ENCODE measurements at places on chromosomes 4 and X.
A peak's percentile ranks its signal among the peaks of the same experiment; 100 is the strongest.

- H3K27ac ChIP-seq, result no peak overlapping the region
- no peak for DNase-seq
- peaks cover 11% of the 10 kb centered on the region for H3K4me1 ChIP-seq
- peak overlapping the region; percentile 38 for H3K4me3 ChIP-seq
Measured at GRCh38 chr4:80462621-80463091, 127.1 kb downstream of the CFAP299 start.

- DNase-seq, result no peak
- H3K27me3 ChIP-seq, result peaks cover 53% of the 10 kb centered on the region
- no peaks in the 10 kb centered on the region for H3K36me3 ChIP-seq
- H3K27ac ChIP-seq, result no peak overlapping the region
Measured at GRCh38 chr4:5883916-5884315, 9.0 kb downstream of the CRMP1 start.

DNA sequence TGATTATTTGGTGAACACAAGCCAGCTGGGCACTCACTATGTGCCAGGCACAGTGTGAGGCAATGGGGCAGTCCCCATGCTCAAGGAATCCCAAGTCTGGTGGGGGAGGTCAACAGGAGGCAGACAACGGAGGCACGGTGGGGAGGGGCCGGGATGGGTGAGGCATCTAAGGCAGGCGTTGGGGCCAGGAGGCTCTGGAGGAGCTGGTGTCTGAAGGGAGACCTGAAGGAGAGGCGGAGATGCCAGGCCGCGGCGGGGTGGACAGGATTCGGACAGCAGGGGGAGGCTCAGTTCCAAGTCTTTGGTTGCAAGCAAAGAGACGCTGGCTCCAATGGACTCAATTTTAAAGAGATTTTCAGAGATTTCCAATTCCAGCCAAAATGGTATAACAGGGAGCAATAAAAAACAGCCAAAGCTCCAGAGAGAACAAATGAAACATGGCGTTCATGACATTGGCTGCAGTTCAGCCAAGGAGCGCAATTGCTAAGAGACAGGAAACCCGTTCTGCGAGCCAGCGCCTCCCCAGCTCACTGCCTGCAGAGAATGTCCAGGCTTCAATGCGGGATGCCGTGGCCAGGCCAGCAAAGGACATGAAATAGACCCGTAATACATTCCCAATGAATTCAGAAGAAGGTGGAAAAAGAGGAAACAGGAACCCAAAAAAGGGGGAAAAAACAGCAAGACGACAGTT lies 105.2 kb upstream of the LRPAP1 start:
- H3K4me1 ChIP-seq, result no peaks in the 10 kb centered on the region
- DNase-seq, result no peak
- peaks cover 2% of the 10 kb centered on the region for H3K27me3 ChIP-seq
- H3K4me3 ChIP-seq, result no peak overlapping the region

DNA sequence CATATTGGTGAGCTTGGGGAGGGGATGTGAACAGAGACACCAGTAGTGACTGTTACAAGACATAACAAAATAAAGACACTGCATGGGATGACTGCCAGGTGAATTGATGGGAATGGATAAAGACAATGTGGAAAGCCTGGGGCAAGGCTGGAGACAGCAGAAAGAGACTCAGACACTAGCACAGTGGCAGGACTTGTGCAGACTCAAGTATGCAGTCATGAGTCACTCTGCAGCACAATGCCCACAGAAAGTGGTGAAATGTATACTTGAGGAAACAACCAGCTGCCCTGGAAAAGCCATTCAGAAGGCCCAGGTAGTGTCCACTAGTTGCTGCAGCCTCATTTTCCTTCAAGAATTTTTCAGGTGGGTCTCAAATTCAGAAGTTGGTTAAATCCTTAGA lies 452.3 kb downstream of the MID1IP1 start:
- peak; percentile 16 for DNase-seq
- no peak overlapping the region for H3K4me3 ChIP-seq
- peaks cover 2% of the 10 kb centered on the region for H3K36me3 ChIP-seq
- H3K4me1 ChIP-seq, result peaks cover 25% of the 10 kb centered on the region
- no peaks in the 10 kb centered on the region for H3K27me3 ChIP-seq

DNA sequence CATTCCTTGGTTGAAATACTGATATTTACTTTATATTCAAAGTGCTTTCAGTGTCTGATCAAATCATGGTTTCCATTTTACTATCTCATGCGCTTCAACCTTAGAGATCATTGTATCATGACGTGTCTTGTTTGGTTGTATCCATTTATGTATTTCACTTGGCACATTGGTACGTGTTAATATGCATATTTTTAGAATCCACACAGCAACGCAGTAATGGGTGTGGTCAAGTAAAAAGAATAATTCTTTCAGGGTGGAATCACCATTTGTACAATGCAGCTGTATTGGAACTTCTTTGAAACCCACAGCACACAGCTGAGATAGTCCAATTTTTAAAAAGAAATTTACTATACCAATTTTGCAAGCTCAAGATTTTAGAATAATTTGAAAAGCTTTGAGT lies 29.1 kb downstream of the VCX start:
- H3K4me1 ChIP-seq, result no peaks in the 10 kb centered on the region
- H3K4me3 ChIP-seq, result no peak overlapping the region
- no peaks in the 10 kb centered on the region for H3K36me3 ChIP-seq
- no peaks in the 10 kb centered on the region for H3K27me3 ChIP-seq
- H3K27ac ChIP-seq, result no peak overlapping the region
- no peak for DNase-seq

DNA sequence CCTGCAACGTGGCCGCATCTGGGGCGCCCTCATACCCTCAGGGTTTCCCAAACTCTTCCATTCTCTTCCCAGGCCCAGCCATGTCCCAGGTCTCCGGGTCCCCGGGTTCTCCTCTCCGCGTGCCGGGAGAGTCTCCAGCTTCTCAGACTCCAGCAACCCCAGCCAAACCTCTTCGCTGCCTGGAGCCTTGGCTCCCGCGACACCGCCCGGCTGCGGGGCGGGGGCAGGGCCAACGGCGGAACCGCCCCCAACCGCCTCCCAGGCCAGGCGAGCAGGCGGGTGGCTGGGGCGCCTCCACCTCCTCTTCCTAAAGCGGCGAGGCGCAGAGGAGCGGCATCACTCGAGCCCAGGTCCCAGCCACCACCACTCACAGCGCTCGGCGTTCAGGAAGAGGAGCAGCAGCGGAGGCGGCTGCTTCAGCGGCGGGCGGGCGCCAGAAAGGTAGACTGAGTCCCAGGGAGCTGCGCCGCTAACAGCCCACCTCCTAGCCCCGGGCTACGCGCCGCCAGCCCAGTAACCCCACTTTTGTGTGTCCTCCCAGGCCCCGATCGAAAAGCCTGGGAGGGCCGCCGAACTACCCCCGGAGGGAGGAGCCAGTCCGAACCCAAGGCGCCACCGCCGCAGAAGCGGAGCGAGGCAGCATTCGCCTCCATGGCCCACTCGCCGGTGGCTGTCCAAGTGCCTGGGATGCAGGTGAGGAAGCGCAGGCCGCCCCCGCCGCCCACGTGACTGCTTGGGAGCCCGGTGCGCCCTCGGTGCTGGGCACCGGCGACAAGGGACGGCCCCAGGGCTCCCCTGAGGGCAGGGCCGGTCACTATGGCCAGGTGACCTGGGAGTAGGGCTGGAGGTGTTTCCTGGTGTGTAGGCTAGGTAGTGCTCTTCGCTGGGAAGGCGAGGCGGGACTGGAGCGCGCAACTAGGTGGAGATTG lies at the start of gene STK26:
Gene STK26, plus strand, starts transcription at position 336 of the 929 bp plus-strand sequence. Its CDS starts 316 bp downstream, at position 652.
- peaks cover 5% of the 10 kb centered on the region for H3K36me3 ChIP-seq
- DNase-seq, result peak; percentile 84
- peak within 1 kb of the TSS; percentile 85 for H3K4me3 ChIP-seq
- H3K27me3 ChIP-seq, result no peaks in the 10 kb centered on the region
- peaks cover 29% of the 10 kb centered on the region for H3K4me1 ChIP-seq
- peak within 1 kb of the TSS; percentile 94 for H3K27ac ChIP-seq

- DNase-seq, result no peak
- no peaks in the 10 kb centered on the region for H3K27me3 ChIP-seq
- peaks cover under 1% of the 10 kb centered on the region for H3K36me3 ChIP-seq
- H3K27ac ChIP-seq, result no peak overlapping the region
- peaks cover 53% of the 10 kb centered on the region for H3K4me1 ChIP-seq
- H3K4me3 ChIP-seq, result no peak overlapping the region
Measured at GRCh38 chr4:26330186-26330787, 9.5 kb downstream of the RBPJ start.

GRCh38 chrX:19758539-19758938 lies 128.9 kb downstream of the SH3KBP1 start:
- no peak overlapping the region for H3K4me3 ChIP-seq
- no peaks in the 10 kb centered on the region for H3K27me3 ChIP-seq
- H3K4me1 ChIP-seq, result peaks cover 81% of the 10 kb centered on the region

DNA sequence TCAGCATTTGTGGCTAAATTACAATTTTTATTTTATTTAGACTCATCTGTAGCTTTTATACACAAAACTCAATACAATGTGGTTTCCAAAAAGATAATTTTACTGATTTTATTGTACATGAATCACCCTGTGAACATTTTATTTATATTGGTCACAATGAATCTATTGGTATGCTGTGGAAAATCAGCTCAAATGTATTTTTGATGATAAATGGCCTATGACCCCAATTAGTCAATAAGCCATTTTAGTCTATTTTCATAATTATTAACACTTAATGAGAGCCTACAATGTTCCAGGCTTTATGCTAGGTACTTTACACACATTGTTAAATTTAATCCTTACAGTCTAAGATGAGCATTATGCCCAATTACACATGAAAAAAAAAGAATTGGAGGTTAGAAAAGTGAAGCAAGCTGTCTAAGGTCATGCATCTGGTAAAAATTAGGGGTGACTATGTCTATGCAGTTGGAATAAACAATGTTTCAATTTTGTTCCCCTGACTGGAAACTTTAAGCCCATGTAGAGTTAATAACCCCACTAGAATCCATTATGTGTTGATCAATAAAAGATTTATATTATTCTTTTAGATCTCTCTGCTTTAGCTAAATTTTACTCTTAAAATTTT lies 344.7 kb downstream of the PABPC4L start:
- H3K4me3 ChIP-seq, result no peak overlapping the region
- H3K27me3 ChIP-seq, result no peaks in the 10 kb centered on the region
- H3K27ac ChIP-seq, result no peak overlapping the region
- no peaks in the 10 kb centered on the region for H3K36me3 ChIP-seq
- no peak for DNase-seq

GRCh38 chrX:54808109-54808604 lies 612 bp downstream of the MAGED2 start:
- DNase-seq, result no peak
- H3K27ac ChIP-seq, result peak overlapping the region; percentile 90
- H3K36me3 ChIP-seq, result peaks cover 9% of the 10 kb centered on the region
- peaks cover 2% of the 10 kb centered on the region for H3K27me3 ChIP-seq

- no peaks in the 10 kb centered on the region for H3K4me1 ChIP-seq
- no peak overlapping the region for H3K4me3 ChIP-seq
- H3K27ac ChIP-seq, result no peak overlapping the region
- DNase-seq, result no peak
- H3K27me3 ChIP-seq, result peaks cover 32% of the 10 kb centered on the region
- H3K36me3 ChIP-seq, result peaks cover 2% of the 10 kb centered on the region
Measured at GRCh38 chr4:6493658-6494304, 21.4 kb upstream of the PPP2R2C start.

DNA sequence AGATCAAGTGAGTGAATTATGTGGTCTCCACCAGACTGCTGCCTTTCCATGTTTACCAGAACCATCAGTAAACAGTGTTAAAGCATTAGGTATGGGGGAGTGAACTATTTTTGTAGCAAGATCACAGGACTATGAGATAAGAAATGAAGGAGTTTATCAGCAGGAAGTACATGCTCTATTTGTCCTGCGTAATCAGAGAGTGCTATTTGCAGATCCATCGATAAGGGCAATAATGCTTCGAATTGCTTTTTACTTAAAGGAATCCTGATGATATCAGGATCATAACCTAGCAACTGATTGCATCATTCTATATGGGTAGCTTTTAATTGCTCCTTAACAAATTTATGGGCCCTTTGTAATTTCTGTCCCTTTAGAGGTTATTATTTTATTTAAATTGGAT lies 57.1 kb downstream of the RBM46 start:
- H3K36me3 ChIP-seq, result no peaks in the 10 kb centered on the region
- H3K4me3 ChIP-seq, result no peak overlapping the region
- H3K27me3 ChIP-seq, result no peaks in the 10 kb centered on the region
- H3K27ac ChIP-seq, result no peak overlapping the region
- no peaks in the 10 kb centered on the region for H3K4me1 ChIP-seq

- no peak overlapping the region for H3K4me3 ChIP-seq
- H3K27me3 ChIP-seq, result no peaks in the 10 kb centered on the region
- no peak overlapping the region for H3K27ac ChIP-seq
- peaks cover 40% of the 10 kb centered on the region for H3K36me3 ChIP-seq
- no peaks in the 10 kb centered on the region for H3K4me1 ChIP-seq
Measured at GRCh38 chr4:94277534-94277933, 65.1 kb downstream of the HPGDS start.

- H3K4me3 ChIP-seq, result no peak overlapping the region
- H3K27me3 ChIP-seq, result peaks cover 11% of the 10 kb centered on the region
Measured at GRCh38 chr4:9898596-9899305, 117.3 kb downstream of the DRD5 start.

- H3K27me3 ChIP-seq, result no peaks in the 10 kb centered on the region
- H3K4me1 ChIP-seq, result peaks cover 51% of the 10 kb centered on the region
- DNase-seq, result no peak
Measured at GRCh38 chr4:99827454-99827853, 10.8 kb downstream of the DAPP1 start.

GRCh38 chrX:134010690-134011089 lies 25.3 kb upstream of the GPC3 start:
- H3K27ac ChIP-seq, result no peak overlapping the region
- no peaks in the 10 kb centered on the region for H3K36me3 ChIP-seq
- peaks cover 4% of the 10 kb centered on the region for H3K27me3 ChIP-seq
- DNase-seq, result no peak

DNA sequence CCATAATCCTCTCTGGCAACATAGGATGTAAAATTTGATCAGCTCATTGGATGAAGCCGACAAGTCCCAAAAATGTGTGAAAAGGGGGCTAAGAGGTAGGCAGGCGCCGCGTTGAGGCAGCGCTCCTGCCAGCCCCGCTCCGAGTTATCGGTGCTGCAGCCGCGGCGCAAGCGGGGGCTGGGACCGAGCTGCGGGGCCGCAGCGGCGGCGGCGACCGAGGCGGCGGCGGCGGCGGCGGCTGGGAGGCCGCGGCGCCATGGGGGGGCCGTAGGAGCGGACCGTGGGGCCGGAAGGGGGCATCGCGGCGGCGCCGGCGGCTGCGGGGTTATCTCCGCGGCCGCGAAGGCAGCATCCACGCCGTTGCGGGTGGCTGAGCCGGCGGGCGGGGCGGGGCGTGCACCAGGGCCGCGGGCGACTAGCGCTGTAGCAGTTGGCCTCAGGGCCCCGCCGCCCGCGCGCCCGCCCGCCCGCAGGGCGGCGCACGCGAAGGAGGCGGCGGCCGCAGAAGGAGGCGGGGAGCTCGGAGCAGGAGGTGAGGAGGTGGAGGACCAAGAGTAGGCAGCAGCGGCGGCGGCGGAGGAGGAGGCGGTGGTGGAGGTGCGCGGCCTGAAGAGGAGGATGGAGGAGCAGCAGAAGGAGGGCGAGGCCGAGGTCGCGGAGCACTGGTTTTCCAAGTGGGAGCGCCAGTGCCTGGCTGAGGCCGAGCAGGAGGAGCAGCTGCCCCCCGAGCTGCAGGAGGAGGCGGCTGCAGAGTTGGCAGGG lies 126.0 kb upstream of the CXorf66 start:
- H3K4me1 ChIP-seq, result no peaks in the 10 kb centered on the region
- peak; percentile 43 for DNase-seq
- H3K36me3 ChIP-seq, result no peaks in the 10 kb centered on the region
- no peak overlapping the region for H3K27ac ChIP-seq

GRCh38 chr4:118265312-118266144 lies 87.3 kb downstream of the PRSS12 start:
- DNase-seq, result peak; percentile 47
- H3K27me3 ChIP-seq, result peaks cover under 1% of the 10 kb centered on the region
- peak overlapping the region; percentile 60 for H3K4me3 ChIP-seq
- no peak overlapping the region for H3K27ac ChIP-seq

- H3K36me3 ChIP-seq, result no peaks in the 10 kb centered on the region
- no peak for DNase-seq
- no peaks in the 10 kb centered on the region for H3K4me1 ChIP-seq
- H3K4me3 ChIP-seq, result no peak overlapping the region
- H3K27ac ChIP-seq, result no peak overlapping the region
Measured at GRCh38 chrX:13340182-13340791, 20.4 kb upstream of the ATXN3L start.
